ENCODE measurements at places on chromosomes 1 and 21.

- DNase-seq, result no peak
Measured at GRCh38 chr1:92538413-92539061, 51.8 kb upstream of the GFI1 start.

GRCh38 chr1:46556822-46557221 is 5.4 kb upstream of the KNCN start:
- DNase-seq, result no peak

DNA sequence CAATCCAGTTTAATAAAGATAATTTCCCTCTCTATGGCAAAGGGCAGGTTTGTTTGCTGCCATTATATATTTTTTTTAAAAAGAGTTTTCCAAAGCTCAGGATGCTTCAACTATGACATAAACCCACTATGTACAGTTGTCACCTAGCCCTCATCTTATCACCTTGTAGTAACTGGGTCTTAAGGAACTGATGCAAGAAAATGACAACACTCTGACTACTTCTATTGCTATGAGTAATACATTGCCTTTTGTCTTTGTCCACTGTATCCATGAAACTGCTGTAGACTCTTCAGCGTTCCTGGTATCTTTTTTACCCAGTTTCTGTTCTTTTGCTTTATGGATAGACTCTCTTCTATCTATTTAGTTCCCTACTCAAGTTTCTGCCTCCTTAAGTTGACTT is 586.5 kb downstream of the NEGR1 start:
- no peak for DNase-seq

DNA sequence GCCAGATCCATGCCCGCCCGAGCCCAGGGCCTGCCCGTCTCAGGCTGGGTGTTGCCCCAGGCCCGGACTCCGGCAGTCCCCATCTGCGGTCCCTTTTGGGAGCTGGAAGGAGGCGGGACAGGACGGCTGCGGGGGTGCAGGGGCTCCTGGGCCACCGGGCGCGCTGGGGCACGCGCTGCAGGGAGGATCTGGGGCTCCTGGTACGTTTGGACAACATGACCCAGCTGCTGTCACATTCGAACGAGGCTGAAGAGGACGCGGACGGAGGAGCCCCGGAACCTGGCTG is 6.6 kb upstream of the CALML6 start:
- no peak for DNase-seq

DNA sequence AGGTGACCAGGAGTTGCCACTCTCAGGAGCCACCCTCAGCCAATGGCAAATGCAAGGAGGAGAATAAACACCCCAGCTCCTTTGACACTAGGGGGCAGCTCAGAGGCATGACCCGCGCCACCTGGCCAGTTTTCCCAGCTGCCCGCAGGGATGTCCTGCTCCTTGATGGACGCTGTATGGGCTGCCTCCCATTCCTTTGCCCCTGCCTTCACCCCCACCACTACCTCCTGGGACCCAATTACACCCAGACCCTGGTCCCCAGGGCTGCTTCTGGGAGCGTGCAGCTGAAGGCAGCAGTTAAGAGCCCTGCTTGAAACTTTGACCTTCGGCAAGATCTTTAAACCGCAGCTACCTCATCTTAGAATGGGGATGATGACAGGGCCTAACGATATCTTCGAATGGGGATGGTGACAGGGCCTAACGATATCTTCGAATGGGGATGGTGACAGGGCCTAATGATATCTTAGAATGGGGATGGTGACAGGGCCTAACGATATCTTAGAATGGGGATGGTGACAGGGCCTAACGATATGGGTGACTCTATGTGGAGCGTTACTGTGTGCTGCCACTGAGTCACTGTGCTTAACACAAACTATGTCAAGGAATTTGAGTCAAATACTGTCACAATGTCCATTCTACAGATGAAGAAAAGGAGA is 163.0 kb upstream of the KAZN start:
- DNase-seq, result no peak

GRCh38 chr1:43842175-43842498 is 91.5 kb upstream of the ARTN start:
- DNase-seq, result no peak

DNA sequence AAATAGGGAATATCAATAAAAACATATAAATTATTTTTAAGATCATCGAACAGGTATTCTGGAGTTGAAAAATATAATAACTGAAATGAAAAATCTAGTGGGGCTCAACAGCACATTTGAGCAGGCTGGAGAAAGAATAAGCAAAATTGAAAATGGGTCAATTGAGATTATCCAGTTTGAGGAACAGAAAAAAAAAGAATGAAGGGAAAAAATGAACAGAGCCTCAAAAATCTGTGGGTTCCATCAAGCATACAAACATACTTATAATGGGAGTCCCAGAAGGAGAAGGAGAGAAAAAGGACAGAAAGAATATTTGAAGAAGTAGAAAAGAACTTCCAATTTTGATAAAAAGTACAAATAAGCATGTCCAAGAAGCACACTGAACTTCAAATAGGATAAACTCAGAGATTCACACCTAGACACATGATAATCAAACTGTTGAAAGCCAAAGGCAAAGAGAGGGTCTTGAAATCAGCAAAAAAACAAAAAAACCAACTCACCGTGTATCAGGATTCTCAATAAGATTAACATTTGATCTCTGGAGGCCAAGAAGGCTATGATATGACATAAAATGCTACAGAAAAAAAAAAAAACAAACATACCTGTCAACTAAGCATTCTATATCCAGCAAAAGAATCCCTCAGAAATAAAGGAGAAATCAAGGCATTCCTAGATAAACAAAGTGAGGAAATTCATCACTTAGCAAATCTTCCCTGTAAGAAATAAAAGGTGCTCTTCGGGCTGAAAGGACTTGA is 5.4 kb upstream of the COQ8A start:
- DNase-seq, result no peak

GRCh38 chr1:151762941-151763921 is at the start of gene MRPL9:
Gene MRPL9, minus strand, starts transcription at chr1:151763496. Its CDS starts 17 bp downstream, at chr1:151763479.
- DNase-seq, result peak; percentile 40

- DNase-seq, result no peak
Measured at GRCh38 chr1:121408354-121408753, 223.6 kb downstream of the SRGAP2C start.

DNA sequence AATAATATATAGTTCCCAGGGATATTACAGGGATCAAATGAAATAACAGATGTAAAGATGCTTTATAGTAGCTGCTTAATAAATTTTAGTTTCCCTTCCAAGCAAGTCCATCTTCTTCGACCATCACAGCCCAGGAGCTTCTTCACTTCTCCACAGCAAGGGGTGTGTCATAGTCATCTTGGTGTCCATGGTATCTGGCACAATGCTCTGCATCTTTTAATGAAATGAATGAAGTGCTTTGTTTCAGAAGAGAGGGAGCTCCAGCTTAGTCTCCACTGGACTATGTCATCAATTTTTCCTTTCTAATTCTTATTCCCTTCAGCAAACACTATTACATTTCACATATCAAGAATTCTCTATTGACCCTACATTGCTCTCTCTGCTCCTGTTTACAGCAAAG is 4.9 kb upstream of the MACF1 start:
- DNase-seq, result no peak

- no peak for DNase-seq
Measured at GRCh38 chr1:147781056-147781471, 20.7 kb upstream of the GJA5 start.

- DNase-seq, result no peak
Measured at GRCh38 chr1:63810936-63811469, 37.2 kb downstream of the ROR1 start.

GRCh38 chr21:17460094-17460493 is 52.7 kb upstream of the CXADR start:
- no peak for DNase-seq

DNA sequence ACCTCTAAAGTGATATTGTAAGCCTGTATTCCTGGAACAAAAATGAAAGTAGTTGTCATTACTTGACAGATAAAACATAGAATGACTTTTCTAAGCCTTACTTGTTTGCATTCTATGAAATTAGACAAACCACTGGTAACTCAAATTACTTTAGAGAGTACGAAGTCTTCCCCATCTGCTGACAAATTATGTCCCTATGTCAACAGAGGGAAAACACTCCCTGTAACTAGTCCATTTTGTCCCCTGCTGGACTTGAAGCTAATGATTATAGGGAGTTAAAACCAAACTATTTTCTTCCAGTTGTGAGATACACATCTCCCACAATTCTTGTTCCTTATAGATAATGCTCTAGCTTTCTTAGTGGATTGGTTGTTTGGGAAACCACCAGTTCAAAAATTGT is 39.6 kb downstream of the GREM2 start:
- no peak for DNase-seq

DNA sequence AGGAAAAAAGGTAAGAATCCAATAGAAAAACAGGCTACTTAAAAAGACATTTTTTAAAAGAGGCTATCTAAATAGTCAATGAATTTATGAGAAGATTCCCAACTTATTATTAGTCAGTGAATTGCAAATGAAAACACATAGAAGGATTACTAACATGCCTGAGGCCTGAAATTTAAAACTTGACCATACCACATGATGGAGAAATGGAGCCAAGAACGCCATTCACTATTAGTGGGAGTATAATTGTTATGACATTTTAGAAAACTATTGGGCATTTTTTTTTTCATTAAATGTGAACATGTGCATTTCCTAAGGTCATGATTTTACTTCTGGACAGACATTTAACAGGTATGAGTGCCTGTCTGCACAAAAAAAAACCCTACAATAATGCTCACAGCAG is 24.8 kb upstream of the OR2B11 start:
- no peak for DNase-seq

GRCh38 chr1:200473698-200474371 is 64.0 kb upstream of the ZNF281 start:
- no peak for DNase-seq

- no peak for DNase-seq
Measured at GRCh38 chr1:163120372-163120771, 51.2 kb downstream of the RGS4 start.

GRCh38 chr1:211753649-211754251 is 76.8 kb downstream of the LPGAT1 start:
- DNase-seq, result no peak

- DNase-seq, result no peak
Measured at GRCh38 chr1:27402349-27402754, 9.9 kb downstream of the GPR3 start.

- DNase-seq, result no peak
Measured at GRCh38 chr1:187646536-187647107, 817.9 kb downstream of the PLA2G4A start.

GRCh38 chr1:28646040-28646439 is 2.4 kb upstream of the RNU11 start:
- DNase-seq, result no peak

DNA sequence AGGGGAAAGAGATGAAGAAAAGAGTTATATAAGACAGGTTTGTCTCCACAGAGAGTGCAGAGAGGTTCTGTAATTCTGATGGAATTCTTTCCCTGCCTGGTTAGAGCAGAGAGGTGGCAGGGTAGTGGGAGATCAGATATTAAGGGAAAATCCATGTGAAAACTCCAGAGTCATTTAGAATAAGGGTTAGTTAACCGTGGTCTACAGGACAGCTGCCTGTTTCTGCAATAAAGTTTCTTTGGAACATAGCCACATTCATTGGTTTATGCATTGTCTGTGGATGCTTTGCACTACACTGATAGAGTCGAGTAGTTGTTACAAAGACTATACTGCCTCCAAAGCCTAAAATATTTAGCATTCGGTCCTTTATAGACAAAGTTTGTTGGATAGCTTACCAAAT is 55.6 kb downstream of the LRRC8D start:
- no peak for DNase-seq

GRCh38 chr1:160656737-160657136 is 9.9 kb upstream of the SLAMF1 start:
- DNase-seq, result no peak

DNA sequence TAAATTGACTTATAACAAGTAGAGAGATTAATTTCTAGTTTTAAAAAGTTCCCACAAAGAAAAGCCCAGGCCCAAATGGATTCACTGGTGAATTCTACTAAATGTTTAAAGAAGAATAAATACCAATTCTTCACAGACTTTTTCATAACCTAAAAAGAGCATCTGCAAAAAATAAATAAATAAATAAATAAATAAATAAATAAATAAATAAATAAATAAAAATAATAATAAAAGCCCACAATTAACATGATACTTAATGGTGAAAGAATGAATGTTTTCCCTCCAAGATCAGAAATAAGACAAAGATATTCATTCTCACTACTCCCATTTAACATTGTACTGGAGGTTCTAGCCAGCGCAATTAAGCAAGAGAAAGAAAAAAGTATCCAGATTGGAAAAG is 97.6 kb upstream of the KAZN start:
- no peak for DNase-seq

DNA sequence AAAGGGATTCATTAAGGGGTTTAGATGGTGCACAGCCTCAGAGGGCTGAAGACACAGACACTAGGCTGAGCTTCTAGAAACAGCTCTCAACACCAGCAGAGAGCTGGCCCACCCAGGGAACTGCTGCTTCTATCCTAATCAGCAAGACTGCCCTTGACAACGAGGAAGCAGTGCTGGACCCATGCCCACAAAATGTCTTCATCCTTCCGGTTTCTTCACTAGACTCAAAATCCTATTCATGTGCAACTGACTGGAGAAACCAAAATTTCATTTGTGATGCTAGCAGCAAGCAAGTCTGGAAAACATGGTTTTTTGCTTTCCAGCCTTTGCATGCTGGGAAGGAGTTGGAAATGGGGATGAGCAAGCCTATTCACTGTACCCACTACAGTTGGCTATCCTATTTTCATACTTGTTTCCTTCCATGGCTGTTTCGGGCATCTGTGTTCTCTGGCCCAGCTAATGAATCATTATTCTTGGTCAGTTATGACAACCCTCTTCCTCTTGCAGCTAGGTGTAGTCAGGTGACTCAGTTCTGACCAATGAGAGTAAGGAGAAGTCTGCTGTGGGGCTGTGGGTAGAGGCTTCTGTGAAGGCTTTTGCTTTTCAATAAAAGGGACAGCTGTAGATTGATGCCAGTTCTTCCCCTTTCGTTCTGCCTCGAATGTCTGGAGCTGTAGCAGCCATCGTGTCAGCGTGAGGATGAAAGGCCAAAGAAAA is 14.6 kb upstream of the TMEM61 start:
- DNase-seq, result no peak

GRCh38 chr1:101069158-101069557 is 43.6 kb upstream of the DPH5 start:
- DNase-seq, result no peak

DNA sequence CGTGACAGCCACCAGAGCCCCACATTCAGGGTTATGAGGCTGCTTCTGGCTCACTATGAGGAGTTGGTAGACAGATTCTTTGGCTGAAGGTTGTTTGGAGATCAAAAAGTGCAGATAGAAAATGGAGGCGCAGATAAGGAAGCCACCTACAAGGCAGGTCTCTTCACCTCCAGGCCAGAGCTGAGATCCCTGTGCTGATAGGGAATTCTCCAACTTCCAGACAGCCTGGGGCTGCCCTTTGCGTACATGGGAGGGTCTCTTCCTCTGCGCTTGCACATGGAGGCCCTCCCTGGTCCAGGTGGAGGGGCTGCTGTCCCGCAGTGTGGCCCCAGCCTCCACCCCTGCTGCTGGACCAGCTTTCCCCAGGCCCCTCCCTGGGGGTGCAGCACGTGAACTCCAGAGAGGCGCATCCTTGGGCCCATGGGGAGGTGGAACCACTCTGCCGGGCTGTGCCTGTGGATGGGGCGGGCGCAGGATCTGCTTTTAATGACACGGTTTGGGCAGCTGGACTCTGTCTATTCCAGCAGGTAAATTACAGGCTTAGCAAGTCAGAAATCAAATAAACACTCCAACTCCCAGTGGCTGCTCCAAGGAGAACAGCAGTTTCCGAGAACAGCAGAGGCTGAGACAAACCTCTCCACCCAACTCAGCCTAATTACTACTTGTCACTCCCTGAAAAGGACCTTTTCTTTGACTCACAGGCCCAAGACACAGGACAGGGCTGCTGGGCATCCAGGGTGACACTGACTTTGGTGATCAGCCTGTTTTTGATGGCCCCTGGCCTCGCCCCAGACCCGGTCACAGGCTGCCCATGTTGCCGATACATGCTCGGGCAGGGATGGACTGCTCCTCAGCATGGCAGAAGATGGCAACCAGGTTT is 12.4 kb downstream of the OXCT2 start:
- no peak for DNase-seq

Measured in omental fat pad (tissue), 4 donors.